ENCODE measurements at places on chromosomes 5 and 9.

- DNase-seq = no peak
Observed at GRCh38 chr5:68343421-68343826, 127.9 kb downstream of the PIK3R1 start.

DNA sequence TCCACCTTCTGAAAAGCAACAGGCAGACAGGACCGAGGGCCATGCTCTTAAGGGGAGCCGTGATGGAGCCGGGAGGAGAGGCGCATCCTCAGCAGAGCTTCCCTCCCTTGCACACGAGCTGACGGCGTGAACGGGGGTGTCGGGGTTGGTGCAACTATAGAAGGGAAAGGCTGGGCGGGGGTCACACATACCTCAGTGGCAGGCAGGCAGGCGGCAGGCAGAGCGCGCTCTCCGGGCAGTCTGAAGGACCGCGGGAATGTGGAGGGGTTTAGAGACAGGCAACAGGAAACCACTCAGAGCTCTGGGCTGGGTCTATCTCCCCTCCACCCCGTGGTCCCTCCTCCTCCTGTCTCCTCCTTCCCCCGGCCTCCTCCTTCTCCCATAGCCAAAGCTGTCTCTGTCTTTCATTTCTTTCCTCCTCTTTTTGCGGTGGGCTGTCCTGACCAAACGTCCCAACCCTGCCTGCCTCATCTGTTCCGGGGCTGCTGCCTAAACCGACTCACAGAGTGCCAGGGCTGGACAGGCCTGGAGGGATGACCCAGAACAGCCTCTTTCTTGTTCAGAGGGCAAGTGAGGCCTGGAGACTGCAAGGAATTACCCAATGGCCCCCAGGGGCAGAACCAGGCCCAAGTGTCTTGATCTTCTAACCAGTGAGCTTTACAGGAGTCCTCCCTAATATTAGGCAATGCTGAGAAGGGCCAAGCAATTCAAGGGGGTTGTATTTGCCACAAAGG lies at the start of gene SPARC:
Gene SPARC, minus strand, starts transcription at position 242 of the 734 bp plus-strand sequence. CDS start 10,727 bp downstream, outside the sequence.
- DNase-seq = no peak

DNA sequence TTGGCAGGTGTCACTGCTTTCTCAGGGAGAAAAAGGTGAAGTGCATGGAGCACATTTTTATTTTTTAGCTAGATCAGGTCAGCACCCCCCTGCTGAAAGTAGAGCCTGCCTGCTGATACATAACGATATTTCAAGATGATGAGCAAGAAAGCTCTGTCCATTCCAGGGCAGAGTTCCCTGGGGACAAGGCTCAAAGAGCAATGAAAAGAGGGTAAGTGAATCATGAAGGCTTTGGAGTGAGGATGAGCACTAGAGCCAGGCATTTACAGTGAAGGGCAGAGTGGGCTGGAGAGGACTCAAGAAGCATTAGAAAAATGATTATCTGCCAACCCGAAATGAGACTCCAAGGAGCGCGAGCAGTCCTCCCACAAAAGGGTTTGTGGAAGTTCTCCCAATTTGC lies 345.7 kb downstream of the TLE4 start:
- no peak for DNase-seq

GRCh38 chr5:154849791-154850201 lies 607 bp downstream of the FAXDC2 start:
- DNase-seq = no peak

GRCh38 chr5:73729329-73729728 lies 103.3 kb downstream of the ARHGEF28 start:
- DNase-seq = no peak

GRCh38 chr9:137243626-137244485 lies 2.8 kb downstream of the TUBB4B start:
- DNase-seq = no peak

DNA sequence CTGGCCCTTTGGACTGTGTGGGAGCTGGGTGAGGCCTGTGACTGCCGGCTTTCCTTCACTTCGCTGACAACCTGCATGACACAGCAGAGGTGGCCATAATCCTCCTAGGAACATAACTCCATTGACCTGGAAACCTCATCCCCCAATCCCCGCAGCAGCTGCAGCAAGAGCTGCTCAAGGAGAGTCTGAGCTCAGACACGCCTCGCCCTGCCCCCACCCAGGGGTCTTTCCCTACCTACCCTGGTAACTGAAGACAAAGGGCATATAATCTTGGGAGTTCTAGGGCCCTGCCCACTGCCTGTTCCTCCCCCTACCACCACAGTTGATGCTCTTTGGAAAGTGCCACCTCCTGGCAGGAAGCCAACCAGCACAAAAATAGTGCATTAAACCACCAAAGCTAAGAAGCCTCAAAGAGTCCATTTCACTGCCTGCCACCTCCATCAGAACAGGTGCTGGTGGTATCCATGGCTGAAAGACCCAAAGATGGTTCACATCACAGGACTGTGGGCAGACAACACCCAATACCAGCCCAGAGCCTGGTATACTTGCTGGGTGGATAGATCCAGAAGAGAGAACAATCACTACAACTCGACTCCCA lies 18.4 kb downstream of the TRIM36 start:
- no peak for DNase-seq

DNA sequence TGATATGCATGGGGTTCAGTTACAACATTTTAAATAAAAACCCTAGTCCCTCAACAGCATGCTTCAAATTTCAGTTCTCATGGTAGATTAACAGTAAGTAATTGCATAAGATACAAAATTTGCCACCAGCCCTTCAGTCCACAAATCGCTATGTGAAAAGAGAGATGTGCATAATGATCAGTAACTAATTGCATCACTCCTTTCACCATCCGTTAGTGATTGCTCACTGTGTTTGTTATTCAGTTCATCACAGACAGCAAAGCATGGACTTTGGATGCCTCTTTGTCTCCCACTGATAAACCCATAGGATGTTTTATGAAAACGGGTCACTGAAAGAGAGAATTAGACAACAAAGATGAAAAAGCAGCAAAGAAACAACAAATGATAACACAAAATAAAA lies 103.2 kb downstream of the MCTP1 start:
- no peak for DNase-seq

DNA sequence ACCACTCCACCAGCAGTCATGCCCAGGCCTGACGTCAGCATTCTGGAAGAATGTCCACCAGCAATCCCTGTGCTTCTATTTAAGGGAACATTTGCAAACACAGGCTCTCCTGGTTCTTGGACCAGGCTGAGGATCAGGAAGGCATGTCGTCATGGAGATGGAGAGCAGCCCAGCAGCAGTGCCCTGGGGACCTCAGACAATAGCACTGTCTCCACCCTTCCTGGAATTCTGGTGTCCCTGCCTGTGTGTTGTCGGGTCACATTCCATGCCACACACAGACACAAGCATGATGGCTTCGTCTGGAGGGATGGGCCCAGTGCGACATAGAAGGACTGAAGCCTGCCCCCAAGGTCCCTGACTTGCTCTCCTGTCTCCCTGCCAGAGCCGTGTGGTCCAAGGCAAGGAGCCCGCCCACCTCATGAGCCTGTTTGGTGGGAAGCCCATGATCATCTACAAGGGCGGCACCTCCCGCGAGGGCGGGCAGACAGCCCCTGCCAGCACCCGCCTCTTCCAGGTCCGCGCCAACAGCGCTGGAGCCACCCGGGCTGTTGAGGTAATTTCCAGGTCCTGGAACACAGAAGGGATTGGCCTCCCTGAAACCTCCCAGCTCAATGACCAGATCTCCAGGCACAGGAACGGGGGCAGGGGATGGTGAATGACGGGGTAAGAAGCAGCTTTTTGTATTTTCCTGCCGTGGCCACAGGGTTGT lies 43.8 kb downstream of the STOM start:
- no peak for DNase-seq

- no peak for DNase-seq
Observed at GRCh38 chr5:36730537-36731216, 124.3 kb downstream of the SLC1A3 start.

DNA sequence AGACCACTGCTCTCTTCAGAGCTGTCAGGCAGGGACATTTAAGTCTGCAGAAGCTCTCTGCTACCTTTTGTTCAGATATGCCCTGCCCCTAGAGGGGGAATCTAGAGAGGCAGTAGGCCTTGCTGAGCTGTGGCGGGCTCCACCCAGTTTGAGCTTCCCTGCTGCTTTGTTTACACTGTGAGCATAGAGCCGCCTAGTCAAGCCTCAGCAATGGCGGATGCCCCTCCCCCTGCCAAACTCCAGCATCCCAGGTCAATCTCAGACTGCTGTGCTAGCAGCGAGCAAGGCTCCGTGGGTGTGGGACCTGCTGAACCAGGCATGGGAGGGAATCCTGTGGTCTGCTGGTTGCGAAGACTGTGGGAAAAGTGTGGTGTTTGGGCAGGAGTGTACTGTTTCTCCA lies 59.9 kb downstream of the CAVIN4 start:
- DNase-seq = no peak

DNA sequence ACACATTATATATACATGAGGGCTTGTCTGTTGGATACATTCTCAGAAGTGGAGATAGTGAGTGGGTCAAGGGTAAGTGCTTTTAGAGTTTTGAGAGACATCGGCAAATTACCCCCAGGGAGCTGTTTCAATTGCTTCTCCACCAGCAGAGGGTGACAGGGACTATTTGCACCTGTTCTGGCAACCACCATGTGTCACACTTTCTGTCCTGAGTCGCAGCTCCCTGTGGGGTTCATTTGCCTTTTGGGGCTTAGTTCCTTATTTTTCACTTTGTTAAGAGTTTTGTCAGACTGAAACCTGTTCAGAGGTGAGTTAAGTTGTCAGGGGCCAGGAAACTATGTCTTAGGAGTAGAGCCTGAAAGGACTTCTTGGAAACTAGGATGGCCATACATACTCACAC lies 20.1 kb upstream of the SLC36A1 start:
- DNase-seq = no peak

DNA sequence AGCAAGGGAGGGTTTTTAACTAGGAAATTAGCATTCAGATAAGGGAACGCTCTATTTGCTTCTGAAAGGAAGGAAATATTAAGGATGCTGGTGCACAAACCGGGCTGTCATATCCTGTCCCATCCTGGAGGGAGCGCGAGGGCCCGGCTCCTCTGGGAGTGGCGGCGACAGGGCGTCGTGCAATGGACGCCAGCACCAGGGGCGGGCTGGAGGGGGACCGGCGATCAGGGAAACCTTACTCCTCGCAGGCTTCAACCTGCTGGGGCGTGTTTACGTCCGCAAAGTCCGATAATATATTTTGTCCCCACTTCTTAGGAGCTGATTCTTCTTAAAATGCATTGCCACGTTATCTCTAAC lies 197.1 kb upstream of the TBCA start:
- no peak for DNase-seq

- no peak for DNase-seq
Observed at GRCh38 chr9:120438836-120439546, 141.0 kb downstream of the CDK5RAP2 start.

DNA sequence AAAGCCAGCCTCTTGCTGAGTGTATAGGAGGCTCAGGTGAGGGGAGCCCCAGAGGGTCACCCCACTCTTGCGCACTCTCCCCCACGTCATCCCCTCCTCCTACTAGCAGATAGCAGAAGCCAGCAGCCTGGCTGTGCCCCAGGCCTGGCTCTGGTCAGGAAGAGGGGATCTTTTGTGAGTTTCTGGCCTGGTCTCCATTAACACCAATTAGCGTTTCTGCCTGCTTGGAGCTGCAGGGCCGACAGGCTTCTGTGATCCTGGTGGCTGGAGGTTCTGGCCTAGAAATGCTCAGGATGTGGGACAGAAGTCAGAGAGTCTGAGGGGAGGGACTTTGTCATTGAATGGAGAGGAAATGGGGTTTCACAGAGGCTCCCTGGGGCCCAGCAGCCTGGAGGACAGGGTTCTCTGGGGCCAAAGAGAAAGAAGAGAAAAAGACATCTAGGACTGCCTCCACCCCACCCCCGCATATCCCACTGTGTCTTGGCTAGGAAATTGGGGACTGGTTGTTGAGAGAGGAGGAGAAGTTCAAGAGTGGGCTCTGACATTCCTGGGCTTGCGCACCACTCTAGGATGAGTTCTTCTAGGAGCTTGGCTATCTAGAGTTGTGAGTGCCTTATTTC lies 47.5 kb upstream of the ARAP3 start:
- no peak for DNase-seq

DNA sequence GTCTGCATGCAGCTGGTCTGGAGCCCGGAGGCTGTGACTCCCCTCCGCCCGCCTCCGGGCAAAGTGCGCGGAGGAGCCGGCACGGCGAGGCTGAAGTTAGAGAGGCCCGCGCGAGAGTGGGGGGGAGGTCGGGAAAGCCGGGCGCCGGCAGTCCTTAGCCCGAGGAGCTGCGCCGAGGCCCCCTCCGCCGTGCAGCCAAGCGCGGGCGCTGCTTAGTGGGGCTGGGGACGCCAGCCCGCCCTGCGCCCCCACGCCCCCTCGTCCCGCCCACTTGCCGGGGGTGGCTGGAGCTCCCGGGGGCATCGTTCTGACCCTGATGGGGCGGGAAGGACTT lies 403 bp downstream of the NINJ1 start:
- peak; percentile 55 for DNase-seq

DNA sequence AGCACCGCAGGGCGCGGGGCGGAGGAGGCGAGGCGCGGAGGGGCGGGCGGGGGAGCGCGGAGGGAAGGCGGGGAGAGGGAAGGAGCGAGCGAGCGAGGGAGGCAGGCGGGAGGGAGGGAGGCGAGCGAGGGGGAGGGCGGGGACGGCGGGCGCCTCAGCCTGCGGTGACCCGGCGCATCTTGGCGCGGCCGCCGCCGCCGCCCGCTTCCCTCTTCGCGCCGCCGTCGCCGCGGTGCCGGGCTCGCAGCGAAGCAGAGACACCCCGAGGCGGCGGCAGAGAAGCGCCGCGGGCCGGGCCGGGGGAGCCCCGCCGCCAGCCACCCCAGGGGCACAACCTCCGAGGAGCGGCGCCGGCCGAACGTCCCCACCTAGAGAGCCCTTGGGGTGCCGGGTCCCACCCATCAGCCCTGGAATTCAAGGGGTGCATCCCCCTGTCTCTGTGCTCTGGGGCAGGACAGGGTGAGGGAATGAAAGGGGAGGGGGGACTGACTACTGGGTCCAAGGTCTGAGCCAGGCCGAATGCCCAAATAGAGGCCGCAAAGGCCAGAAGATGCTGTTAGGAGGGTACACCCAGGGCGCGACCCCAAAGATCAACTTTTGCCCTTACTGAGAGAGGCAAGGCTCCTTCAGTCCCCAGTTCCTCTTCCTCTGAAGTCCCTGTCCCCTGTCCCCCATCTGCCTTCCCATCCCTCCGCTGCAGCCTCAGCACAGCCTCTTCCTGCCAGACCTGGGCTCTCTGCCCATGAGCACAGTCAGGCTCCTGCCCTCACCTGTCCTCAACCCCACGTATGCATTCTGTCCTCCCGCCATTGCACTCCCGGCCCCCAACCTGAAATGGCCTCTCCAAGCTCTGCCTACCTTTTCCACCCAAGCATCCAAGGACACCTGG lies at the start of gene ADAMTS2:
Gene ADAMTS2, minus strand, starts transcription at position 29 of the 889 bp plus-strand sequence. CDS start 133 bp downstream, outside the sequence.
- no peak for DNase-seq

- DNase-seq = no peak
Observed at GRCh38 chr9:81531511-81531910, 157.8 kb downstream of the TLE1 start.
